AG04449 (cell line): ENCODE measurements at places on chromosomes 7 and 10.

- DNase-seq, result no peak
Measured at GRCh38 chr10:23422003-23422411, 16.9 kb upstream of the OTUD1 start.

GRCh38 chr7:7425321-7425720 lies 110.4 kb downstream of the COL28A1 start:
- no peak for DNase-seq

DNA sequence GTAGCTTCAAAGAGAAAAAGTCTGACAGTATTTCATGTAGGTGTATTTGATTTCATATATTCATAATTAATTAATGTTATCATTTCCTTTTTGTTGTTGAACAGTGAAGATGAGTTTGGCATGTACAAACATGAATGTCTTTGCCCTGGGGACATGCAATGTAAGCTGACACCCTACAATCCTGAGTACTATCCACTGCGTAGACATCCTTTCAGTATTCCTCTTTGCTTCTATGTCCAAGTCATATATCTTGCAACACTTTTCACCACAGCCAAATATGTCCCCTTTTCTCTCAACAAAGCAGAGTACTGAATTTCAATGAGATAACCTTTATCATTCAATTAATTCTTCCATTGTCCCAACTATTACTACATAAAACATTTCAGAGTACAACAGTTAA lies 93.6 kb downstream of the GPR37 start:
- DNase-seq, result no peak

GRCh38 chr7:80932536-80932935 lies 13.7 kb upstream of the SEMA3C start:
- DNase-seq, result no peak

DNA sequence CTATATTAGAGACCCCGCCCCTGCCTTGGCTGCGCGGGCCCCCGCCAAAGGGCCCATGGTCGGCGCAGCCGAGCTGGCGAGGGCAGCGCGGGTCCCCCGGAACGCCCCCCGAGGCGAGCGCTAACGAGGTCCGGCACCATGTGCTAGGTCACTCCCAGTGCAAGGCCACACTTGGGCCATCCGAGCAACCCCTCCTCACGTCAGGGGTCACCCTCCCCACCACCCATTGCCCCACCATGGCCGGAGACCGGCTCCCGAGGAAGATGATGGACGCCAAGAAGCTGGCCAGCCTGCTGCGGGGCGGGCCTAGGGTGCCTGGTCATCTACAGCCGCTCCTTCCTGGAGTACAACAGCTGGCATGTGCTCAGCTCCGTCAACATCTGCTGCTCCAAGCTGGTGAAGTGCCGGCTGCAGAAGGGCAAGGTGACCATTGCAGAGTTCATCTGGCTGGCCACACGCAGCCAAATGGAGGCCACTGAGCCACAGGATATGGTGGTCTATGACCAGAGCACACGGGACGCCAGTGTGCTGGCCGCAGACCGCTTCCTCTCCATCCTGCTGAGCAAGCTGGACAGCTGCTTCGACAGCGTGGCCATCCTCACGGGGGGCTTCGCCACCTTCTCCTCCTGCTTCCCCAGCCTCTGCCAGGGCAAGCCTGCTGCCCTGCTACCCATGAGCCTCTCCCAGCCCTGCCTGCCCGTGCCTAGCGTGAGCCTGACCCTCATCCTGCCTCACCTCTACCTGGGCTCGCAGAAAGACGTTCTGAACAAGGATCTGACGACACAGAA lies 12.4 kb upstream of the SEC24C start:
- DNase-seq, result no peak

DNA sequence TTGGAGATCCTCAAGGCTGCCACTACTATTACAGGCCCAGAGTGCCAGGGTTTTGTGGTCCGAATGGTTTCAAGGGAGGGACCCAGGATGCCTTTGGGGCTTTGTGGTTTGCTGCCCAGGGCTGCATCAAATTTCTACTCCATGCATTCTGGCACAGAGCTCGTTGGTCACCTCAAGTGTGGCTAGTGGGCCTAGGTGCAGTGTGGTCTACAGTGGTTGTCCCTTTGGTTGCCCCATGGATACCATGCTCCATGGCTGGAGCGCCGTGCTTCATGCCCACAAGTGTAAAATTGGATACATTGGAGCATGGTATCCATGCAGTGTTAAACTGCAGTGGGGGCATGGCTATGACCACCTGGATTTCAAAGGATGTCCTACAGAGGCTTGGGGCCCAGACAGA lies 5.4 kb upstream of the PRF1 start:
- no peak for DNase-seq

DNA sequence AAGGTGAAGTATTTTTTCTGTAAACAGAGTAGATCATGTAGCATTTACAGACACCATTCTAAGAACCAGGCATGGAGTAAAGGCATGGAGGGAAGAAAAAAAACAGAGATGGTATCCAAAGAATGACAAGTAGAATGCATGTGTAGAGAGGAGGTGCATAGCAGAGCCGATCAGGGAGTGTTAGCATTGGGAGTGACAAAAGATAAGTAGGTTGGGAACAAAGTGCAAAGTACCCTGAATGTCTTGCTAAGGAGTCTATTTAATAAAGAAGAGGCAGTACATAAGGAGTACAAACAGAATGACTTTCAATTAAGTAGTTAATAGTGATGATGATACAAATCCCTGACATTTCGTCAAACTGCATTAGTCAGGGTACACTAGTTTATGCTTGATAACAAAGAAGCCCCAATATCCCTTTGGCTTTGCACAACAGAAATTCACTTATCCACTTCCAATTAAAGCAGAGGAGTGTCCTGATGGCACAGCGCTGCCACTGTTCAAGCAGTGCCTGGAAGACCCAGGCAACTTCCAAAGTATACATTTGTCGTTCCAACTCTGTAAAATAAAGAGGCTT lies 371.5 kb downstream of the TNS3 start:
- DNase-seq, result no peak

DNA sequence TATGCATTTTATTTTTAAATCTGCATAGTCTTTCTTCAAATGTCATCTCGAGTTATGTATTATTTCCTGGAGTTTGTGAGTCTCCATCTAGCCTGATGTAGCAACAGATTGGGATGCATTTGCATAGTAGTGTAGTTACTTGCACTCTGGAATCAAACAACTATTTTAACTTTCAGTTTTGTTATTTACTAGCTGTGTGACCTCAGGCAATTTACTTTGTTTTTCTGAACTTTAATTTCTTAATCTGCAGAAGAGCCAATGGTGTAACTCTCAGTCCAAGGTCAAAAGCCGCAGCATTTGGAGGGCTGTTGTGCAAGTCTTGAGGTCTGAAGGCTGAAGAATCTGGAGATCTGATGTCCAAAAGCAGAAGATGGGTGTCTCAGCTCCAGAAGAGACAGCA lies 175.8 kb upstream of the SORCS1 start:
- no peak for DNase-seq

DNA sequence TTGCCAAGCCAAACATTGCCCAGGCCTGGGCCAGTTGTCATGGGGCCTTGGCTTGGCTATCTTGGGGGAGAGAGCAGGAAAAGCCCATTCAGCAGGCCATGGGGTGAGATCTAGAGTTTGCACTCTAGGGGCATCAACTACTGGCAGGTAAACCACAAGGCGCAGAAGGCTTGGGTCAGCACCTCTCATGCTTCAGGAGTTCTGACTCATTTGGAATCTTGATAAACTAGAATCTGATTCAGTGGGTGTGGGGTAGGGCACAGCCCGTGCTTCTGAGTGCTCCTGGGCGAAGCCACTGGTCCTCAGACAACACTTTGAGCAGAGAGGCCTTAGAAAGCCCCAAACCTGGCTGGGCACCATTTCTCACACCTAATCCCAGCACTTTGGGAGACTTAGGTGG lies 81.1 kb downstream of the RGS10 start:
- DNase-seq, result no peak

- no peak for DNase-seq
Measured at GRCh38 chr10:91551856-91552255, 81.0 kb downstream of the PPP1R3C start.

DNA sequence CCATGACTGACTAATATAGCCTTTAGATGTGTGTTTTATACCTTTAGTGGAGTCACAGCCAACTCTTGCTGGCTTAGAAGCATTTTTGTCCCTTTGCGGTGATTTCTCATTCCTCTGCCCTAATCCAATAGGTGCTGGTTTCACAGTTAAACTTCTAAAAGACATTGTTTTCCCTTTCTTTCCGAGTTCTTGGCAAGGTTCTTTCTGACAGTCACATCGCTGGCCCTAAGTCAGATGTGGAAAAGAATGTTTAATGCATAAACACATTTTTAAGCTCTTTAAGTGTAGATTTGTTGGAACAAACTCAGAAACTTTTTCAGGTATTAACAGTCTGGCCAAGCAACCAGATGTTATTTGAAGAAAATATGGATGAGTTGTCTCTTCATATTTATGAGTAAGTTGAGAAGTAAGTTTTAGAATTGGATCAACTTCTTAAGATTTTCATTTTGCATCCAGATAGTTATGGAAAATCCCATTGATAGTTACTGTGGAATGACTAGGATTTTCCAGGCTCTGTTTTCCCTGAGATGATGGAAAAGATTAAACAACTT lies 4.1 kb downstream of the EPDR1 start:
- DNase-seq, result no peak

GRCh38 chr10:89665302-89665701 lies 20.3 kb upstream of the PANK1 start:
- no peak for DNase-seq

- DNase-seq, result no peak
Measured at GRCh38 chr10:5956146-5956936, 21.0 kb downstream of the IL15RA start.

- no peak for DNase-seq
Measured at GRCh38 chr10:123212063-123212462, 57.9 kb downstream of the BUB3 start.

DNA sequence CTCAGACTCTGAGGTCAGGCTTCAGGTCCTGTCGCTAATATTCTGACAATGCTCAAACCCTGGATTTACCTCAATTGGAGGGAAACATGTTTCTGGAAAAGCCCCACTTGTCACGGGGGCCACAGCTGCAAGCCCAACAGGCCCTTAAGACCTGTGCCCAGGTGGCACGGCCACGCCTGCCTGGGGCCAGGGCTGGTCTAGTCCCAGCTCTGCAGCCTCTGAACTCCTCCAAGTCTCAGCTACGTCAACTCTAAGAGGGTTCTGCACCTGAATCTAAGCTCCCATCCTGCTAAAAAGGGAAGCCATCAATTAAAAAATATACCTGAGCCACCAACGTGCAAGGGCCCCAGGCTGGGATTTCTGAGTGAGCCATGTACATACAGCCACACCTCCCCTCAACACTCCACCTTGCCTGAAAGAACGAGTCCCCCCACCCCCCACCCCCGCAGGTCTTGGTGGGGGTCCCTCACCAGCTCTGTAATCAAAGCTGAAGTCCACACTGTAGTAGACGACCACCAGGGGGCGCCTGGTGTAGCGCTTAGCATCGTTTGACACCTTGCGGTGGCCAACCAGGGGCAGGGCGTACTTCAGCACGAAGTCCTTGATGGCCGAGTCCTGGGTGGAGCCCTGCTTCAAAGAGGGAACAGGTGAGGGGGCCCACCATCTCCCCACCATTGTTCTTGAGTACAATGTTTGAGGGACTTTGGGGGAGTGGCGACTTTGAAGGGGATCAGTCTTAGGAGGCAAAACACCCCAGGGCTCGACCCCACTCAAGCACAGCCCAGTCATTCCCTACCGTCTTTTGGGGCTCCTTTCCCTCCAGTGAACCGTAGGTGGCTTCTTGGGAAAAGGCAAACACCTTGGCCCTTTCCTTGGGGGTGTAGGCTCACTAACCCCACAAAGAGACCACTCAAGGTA lies 22.6 kb downstream of the PDIA4 start:
- DNase-seq, result no peak

DNA sequence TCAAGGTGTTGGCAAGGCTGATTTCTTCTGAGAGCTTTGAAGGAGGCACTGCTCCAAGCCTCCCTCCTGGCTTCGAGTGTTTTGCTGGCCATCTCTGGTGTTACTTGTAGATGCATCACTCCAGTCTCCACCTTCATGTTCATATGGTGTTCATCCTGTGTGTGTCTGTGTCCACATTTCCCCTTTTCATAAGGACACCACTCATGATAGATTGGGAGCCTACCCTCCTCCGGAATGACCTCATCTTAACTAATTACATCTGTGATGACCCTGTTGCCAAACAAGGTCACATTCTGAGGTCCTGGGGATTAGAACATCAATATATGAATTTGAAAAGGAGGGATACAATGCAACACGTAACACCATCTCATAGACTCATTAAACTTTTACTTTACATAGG lies 119.0 kb downstream of the CREB5 start:
- DNase-seq, result no peak

DNA sequence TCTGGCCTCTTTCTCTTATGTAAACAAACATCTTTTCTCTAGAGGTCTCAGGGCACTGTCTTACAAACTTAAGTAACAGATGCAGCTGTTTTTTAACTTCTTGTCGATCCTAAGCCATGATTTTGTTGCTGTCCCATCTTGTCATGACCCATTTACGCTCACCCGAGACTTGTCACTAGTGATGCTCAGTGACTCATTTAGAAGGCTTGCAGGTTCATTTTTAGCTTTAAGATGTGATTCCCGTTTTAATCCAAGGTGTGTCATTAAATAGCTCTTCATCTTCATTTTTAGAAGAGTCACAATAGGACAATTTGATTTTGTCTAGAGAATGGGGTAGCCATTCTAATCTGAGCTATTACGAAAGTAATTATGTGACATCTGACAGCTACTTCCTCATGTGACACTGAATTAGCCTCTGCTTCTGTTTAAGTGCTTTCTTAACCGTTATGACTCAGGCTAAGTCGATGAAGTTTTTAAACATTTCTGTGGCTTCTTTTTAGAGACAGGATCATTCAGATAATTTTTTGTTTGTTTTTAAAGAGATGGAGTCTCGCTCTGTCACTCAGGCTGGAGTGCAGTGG lies 42.7 kb downstream of the SPDYE5 start:
- peak; percentile 50 for DNase-seq

- DNase-seq, result no peak
Measured at GRCh38 chr10:104016661-104017060, 49.7 kb downstream of the SLK start.

DNA sequence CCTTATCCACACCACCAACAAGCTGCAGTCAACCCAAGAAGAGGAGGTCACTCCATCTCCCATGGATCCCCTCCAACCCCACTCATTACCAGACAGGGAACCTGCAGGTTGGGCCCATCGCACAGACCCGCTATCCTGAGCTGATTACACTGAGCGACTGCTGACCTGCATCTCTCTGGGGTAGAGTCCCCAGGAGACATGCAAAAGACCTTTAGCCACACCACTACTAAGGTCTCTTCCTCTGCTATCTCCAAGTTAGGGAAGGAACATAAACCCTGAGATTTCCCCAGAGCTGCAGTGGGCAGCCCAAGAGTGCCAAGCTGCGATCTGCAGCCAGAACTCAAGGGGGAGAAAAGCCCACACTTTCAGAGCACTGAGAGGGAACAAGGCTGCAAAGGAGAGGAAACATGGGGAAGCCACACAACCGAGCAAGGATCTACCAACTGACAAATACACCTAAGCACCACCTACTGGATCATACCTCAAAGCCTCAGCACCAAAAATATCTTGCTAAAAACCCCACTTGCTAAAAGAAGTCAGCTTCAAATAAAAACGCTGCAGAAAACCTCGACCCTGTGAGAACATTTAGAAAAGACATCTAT lies 298.2 kb downstream of the SORCS1 start:
- DNase-seq, result no peak
